NCI-H2171 (cell line): ENCODE measurements at places on chromosomes 16 and 17.

DNA sequence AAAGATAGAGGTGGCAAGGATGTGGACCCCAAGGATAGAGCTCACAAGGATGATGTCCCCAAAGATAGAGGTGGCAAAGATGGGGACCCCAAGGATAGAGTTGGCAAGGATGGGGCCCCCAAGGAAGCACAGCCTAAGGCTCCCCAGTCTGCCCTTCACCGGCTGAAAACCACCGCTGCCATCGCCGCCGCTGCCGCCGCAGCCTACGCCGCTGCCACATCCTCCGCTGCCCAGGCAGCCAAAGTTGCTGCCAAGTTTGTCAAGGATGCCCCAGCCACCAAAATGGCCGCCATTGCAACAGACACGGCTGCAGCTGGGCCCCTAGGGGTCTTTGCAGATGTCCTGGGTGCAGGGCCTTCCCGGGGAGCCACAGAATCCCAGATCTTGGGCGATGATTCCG lies 19.9 kb downstream of the C16orf96 start:
- no peak for DNase-seq

GRCh38 chr17:70370816-70371215 lies 201.5 kb downstream of the KCNJ2 start:
- no peak for DNase-seq

GRCh38 chr16:65066651-65067050 lies 55.2 kb downstream of the CDH11 start:
- DNase-seq = no peak

- DNase-seq = no peak
Observed at GRCh38 chr16:66258916-66259845, 107.3 kb upstream of the CDH5 start.

- DNase-seq = no peak
Observed at GRCh38 chr17:41553176-41553575, 18.7 kb downstream of the KRT9 start.

DNA sequence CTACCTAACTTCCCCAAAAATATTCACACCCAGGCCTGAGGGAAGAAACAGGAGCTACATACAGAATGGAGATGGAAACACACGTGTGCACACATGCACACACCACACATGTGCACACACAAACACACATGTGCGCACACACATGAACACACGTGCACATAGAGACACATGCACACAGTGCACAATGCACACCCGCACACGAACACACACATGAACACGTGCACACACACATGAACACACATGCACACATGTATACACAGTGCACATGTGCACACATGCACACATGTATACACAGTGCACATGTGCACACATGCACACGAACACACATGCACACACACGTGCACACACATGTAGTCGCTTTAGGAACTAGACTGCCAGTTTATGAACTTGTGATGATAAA lies 18.8 kb downstream of the CA5A start:
- no peak for DNase-seq

DNA sequence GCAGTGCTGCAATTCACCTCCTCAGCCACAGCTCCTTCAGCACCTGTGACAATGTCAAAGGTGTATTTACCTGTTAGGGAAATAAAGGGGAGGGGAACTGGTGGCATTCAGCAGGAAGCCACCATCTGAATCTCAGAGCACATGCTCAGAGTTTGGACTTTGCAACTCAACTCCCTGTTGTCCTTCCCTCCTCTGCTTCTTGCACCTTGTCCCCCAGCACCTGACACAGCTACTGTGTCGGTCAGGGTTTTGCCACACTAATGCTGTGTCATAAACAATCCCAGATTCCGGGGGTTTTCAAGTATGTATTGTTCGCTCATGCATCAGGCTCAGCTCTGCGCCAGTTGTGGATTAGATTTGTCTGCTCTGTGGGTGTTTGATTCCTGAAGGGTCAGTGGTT lies 43.7 kb downstream of the HSBP1 start:
- no peak for DNase-seq
